ENCODE measurements at places on chromosomes 1 and 21.

DNA sequence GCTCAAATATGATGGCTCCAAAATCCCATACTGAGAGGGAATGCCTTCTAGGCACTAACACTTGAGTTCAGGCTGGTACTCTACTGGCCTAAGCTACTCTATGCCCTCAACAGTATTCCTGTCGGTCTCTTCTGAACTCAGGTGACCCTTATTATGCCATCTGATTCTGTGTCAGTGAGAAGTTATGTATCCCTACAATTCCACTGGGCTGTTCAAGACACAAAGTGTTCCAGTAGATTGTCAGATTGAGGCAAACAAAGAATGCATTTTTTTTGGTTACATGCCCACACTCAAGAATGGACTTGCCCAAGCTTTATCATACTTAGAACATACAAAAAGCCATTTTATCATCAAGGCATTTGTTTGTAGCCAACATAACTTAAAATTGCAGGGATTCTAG is 553.8 kb upstream of the PRMT6 start:
- no peak for DNase-seq

- DNase-seq: no peak
Observed at GRCh38 chr1:69535490-69535889, 32.2 kb upstream of the LRRC7 start.

DNA sequence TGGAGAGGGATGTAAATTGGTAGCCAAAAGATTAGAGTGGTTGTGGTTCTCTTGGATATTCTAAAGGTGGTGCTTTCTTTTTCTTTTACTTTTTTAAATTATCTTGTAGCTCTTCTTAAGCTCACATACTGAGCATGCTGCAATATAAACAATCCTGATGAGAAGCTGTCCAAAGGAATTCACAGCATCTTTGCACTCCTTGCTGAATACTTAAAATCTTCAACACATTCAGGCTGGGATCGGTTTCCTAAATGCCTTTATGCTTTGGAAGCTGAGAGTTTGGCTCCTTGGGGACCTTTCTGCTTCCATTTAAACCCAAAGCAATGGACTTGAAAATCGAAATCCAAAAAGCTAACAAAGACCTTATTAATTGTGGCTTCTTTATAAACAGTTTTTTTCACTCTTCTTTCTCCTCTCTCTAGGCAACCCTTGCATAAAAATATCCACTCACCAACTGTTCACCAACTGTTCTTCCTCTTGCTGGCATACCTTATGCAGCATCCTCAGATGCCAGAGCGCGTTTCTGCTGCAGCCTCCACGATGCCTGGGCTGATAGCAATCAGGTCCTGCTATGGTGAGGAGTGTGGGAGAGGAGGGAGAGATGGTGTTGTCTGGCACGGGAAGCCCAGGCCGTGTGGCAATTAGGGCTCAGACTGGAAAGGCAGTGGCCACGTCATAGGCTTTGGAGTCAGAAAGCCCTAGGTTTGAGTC is 535.8 kb upstream of the DAB1 start:
- no peak for DNase-seq

GRCh38 chr1:107865627-107866026 is 99.4 kb downstream of the VAV3 start:
- no peak for DNase-seq

DNA sequence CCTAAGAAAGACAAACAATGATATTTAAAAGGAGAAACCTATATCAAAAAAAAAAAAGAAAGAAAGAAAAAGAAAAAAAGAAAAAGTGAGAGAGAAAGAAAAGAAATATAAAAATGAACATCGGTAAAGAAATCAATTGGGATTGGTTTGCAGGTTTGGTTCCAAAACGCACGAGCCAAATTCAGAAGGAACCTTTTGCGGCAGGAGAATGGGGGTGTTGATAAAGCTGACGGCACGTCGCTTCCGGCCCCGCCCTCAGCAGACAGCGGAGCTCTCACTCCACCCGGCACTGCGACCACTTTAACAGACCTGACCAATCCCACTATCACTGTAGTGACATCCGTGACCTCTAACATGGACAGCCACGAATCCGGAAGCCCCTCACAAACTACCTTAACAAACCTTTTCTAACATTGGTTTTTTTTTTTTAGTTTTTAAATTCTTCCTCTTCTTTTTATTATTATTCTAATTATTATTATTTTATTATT is 11.7 kb downstream of the LHX9 start:
- no peak for DNase-seq

DNA sequence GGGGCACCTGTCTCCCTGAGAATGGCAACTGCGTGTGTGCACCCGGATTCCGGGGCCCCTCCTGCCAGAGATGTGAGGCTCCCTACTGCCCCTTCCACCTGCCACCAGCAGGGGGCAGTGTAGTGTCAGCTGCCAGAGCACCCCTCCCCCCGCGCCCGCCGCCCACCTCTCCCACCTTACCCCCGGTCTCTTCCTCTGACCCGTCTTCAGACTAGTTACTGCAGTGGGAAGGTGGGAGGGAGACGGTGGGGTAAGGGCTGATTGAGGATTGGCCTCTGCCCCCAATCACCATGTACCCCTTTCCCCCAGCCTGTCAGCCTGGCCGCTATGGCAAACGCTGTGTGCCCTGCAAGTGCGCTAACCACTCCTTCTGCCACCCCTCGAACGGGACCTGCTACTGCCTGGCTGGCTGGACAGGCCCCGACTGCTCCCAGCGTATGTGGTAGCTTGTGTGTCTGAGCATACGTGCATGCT is 10.1 kb upstream of the LRRC71 start:
- no peak for DNase-seq

DNA sequence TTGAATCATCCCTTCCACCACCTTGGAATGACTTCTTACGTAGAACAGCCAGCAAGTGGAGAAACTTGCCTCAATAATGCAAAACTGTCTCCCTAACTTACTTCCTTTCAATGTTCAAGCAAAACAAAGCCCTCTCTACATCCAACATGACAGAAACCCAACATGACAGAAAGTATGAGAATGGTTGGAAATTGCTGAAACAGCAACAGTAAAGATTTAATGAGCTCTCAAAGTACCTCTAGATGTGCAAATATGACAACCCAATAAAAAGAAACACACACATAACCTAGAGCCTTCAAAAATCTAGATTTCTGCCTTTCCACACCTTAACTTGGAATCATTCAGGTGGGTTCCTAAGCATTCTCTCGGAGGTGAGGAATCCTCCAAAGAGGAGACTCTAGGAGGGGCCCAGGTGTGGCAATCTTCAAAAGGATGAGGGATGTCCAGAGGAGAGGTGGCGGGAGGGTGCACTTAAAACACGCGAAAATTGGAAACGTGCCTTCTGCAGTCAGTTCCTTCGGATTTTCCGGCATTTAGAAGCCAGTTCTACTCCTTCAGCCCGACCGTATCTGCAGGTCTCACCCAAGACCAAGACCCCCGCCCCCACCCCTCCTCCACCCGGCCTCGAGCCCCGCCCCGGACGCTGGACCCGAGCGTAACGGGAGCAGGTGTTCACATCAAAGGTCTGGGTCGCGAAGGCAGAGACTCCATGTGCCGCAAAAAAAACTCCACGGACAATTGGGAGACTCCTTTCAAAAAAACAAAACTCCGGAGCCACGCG is 996 bp upstream of the MGST3 start:
- DNase-seq: no peak

DNA sequence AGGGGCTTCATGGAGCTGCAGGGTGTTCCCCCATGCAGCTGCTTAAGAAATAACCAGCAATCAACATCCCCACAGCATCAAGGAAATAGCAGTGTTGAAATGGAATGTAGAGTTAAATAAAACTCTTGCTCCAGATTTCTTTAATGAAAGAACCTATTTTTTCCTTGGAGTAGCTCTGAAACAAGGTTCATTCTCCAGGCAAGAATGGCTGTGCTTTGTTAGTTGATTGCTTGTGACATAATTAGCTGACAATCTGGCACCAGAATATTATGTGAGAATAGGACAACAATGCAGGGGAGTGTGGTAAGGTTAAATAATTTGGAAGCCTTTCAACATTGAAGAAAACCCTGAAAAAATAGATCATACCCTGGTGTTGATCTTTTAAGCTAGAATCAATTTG is 254.2 kb upstream of the RRP15 start:
- no peak for DNase-seq

GRCh38 chr1:67647036-67647798 is 37.8 kb upstream of the GADD45A start:
- DNase-seq: no peak

GRCh38 chr1:201104141-201104540 is 8.1 kb downstream of the CACNA1S start:
- no peak for DNase-seq

DNA sequence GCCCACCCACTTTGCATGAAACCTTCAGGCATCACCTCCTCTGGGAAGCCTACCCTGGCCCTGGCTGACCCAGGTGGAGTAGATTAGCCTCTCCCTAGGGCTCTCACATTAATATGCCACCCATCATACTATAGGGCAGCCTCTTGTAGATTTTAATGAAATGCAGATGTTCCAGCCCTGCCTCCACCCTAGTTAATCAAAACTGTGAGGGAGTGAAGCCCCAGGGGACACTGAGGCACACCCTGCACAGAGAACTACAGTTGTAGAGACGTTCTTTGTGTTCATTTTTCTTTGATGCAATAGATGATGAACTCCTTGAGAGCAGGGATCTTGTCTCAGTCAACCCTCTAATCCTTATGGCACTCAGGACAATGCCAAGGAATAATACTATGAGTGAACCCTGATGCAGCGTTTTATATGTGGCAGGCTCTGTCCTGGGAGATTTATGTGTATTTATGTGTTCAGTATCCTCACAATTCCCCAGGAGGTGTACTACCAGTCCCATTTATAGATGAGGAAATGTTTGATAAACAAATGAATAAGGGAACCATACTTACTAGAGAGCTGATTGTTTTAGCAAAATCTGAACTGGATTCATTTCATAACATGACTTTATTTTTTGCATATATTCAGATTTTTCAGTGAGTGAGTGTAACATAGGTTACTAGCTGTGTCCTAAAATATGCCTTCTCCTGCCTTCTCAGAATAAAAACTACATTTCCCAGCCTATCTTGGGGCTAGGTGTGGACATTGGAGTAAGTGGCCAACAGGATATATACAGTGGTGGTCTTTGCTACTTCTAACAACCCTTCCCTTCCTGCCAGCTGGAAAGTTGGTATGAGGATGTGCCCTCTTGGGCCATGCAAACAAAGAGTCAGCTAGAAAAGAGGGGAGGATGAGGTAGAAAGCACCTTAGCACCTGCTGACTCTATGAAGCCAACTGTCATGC is 23.5 kb upstream of the PRELP start:
- no peak for DNase-seq

GRCh38 chr1:86970938-86971337 is 56.5 kb downstream of the HS2ST1 start:
- DNase-seq: no peak

- DNase-seq: no peak
Observed at GRCh38 chr1:1208713-1209433, 2.5 kb upstream of the TNFRSF18 start.

DNA sequence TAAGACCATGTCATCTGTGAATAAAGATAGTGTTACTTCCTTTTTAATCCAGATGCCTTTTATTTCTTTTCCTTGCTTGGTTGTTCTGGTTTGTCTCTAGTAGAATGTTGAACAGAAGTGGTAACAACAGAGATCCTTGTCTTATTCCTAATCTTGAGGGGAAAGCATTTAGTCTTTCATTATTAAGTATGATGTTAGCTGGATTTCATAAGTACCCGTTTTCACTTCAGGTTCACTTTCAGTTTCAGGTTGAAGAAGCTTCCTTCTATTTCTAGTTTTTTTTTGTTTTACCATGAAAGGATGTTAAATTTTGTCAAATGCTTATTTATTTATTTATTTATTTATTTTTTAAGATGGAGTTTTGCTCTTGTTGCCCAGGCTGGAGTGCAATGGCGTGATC is 22.3 kb upstream of the AGPAT3 start:
- no peak for DNase-seq

- DNase-seq: no peak
Observed at GRCh38 chr1:29901624-29902325, 665.5 kb downstream of the PTPRU start.

DNA sequence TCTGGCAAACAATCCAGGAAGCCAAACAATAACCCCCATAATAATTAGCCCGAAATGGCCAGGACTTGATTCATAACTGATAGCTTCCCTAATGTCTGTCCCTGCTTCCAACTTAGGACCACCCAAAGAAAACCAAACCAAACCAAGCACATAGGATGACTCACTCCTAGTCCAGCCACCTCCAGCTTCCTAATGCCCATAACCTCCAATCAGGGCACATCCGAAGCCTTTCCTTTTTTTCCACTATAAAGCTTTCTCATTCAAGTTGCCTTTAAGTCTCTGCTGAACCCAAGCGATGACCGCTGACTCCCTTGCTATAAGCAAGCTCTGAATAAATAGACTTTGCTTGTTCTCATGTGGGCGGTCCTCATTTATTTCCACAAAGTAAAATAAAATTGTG is 40.4 kb downstream of the PCNX2 start:
- DNase-seq: no peak

DNA sequence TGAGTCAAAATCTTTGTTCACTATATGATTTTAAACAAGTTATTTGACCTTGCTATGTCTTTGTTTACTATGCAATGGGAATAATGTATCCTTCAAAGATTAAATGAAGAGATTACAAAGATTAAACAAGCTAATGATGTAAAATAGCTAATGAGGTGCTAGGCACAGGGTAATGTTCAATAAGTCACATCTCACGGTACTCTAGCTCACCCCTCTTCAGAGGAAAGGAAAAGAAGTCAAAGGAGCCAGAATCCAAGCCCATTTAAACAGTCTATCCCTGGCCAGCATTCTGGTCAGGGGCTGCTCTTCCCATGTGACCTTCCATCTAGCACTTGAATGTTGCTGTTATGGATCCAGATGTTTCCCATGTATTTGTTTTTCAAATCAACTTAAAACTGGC is 412.4 kb upstream of the CAMK1G start:
- DNase-seq: no peak

DNA sequence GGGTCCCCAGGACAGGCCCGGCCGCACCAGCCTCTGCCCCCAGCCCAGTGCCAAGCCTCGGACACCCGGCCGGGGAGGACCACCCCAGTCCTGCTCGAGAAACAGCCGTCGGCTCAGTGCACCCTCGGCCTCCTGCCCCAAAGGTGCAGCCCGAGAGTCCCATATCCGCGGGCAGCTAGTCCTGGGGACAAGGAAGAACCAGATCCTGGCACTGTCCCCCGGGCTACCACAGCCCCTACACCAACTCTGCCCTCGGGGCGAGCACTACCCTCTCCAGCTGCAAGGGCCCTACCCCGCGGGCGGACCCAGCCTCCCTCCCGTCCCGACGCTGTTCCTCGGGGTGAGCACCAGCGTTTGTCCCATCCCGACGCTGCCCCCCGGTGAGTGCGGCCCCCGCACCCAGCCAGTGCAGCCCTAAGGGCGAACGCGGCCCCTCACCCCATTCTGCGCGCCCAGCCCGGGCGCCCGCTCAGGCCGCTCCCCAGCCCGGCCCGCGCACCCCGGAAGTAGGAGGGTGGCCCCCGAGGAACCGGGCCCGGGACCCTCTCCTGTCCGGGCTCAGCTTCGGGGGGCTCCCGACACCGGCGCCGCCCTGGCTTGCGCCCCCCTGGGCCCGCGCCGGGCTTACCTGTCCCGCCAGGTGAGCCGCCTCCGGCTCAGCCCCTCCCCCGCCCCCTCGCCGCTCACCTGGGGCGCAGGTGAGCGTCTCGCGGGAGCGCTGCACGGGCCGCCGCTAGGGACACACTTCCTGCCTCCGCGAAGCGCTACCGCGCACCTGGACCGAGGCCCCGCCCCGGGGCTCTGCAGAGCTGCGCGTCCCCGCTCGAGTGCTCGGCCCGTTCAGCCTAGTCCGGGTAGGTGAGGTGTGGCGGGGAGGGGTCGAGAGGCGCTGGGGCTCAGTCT is at the start of gene KDF1:
TSS of gene KDF1 (minus strand) at position 747 of the 903 bp plus-strand sequence. CDS start 8,088 bp downstream, outside the sequence.
- peak; percentile 85 for DNase-seq

All from NCI-H2107 (cell line).